ENCODE measurements at places on chromosomes 1 and 21.
A peak's percentile ranks its signal among the peaks of the same experiment; 100 is the strongest.

- no peak for DNase-seq
These were observed 2.7 kb downstream of the MAPKAPK2 start for GRCh38 chr1:206687251-206687914.

DNA sequence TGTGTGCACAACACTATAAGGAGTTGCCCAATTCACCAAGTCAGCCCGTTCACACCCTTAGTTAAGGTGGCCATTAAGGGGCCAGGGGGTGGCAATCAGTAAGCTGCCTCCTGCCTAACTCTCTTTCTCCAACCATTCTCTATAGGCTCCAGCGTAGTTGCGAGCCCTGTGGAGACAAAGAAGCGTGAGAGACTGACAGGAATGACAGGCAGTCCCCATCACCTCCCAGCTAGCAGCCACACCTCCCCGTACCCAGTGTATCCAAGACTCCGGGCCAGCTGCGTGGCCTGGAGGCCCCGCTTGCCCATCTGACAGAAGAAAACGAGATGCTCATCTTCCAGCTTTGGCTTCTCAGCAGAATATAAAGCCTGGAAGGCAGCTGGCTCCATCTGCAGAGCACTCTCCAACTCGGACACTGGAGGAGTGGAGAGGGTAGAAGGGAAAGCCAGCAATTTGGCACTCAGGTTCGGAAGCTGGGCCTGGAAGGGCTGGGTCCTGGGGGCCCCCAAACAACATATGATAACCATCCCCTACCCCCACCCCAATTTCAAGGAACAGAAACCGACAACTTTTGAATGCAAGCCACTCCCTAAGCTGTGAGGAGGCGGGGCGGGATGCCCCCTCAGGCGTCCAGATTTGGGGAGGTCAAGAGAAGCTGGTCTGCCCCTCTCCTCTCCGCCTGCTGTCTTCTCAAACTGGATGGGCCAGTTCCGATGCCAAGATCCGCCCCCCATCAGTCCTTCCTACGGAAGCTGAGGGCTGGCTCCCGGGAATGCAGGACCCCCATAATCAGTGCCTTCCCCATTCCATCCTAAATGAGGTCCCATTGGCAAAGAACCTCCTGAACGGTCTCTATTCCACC lies 872 bp downstream of the TSTD1 start:
- no peak for DNase-seq

DNA sequence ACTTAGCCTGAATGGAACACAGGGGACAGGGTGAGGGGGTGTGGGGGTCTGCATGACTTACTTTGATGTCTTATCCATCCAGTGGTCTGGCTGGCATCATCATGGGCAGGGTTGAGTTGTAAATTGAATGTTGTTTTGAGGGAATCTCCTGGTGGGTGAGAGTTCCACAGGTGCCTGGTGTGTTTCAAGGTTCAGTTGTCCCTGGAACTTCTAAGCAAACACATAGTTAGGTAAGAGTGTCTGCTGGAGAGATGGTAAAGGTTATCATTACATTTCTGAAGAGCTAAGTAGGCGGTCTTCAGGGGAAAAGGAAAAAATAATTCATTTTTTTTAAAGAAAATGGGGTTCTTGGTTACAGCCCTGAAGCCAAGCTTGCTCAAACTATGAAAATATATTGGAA lies 46.0 kb upstream of the SIPA1L2 start:
- no peak for DNase-seq

- no peak for DNase-seq
These were observed 8.4 kb upstream of the NPHP4 start for GRCh38 chr1:6000444-6001288.

GRCh38 chr1:159015440-159015909 lies 5.8 kb downstream of the IFI16 start:
- no peak for DNase-seq

- no peak for DNase-seq
These were observed 71.3 kb downstream of the PLPP3 start for GRCh38 chr1:56507925-56508522.

DNA sequence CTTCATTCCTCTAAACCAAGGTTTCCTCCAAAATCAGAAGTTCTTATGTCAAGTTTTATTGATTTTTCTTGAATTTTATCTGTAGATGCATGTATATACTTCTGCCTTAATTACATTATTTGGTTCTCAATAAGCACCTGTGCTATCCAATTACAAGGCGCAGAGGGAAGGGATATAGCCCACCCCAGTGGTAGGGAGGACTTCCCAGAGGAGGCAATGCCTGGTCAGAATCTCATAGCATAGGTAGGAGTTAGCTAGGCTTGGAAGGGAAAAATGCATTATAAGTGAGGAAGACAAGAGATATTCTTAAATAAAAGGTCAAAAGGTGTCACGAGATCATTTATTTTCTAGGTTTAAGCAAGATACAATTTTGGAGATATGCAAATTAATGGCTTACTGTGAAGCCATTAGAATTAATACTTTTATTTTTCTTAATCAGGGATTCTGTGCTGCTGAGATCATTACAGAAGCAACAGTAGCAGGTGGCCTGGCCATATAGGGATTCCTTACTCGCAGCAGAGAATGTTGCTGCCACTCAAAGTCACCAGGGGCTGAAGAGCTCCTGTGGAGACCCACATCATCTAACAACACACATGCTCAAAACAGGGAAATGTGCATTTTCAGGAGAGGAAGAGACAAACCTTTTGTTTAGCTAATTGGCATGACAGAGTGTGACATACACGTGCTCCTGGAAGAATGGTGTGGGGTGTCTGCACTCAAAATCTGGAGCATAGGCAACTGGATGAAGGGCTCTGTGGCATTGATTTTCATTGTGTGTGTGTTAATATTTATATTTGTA lies 178.3 kb downstream of the ATG4C start:
- DNase-seq: no peak

DNA sequence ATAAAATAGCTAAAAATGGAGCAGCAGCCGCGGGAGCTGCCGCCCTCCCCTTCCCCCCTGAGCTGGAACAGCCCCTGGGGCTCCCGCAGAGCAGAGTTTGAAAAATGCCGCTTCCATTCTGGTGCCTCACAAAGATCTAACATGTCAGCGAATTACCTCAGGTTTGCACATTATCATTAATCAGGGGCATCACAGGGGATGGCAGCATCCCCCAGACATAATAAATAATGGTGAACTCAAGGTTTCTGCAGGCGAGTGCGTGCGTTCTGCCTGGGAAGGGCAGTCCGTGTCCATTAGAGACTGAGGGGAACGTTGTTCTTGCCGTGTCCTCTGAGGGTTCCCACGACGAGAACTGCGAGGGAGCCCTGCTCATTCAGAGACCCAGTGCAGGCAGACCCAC lies 372.4 kb downstream of the DSCAM start:
- no peak for DNase-seq

- DNase-seq: no peak
These were observed 44.9 kb upstream of the EPHA8 start for GRCh38 chr1:22518379-22518778.

DNA sequence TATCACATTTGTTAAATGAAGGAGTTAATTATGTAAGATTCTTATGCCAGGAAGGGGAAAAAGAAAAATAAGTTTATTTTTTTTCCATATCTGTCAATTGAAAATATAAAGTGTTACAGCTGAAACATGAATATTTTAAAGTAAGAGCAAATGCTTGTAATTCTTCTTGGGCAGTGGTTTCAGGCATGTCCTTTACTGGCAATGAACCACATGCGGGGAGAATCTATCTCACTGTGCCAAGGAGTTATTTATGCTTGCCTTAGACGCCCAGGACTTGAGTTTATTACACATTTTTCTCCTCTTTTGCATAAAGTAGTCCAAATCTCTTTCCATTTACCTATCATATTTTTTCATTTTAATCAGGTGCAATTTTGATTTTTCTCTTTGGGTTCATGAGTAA lies 207.8 kb upstream of the NRIP1 start:
- DNase-seq: no peak

- peak; percentile 88 for DNase-seq
These were observed 113.4 kb downstream of the DISP1 start for GRCh38 chr1:222928212-222928611.

GRCh38 chr1:25526753-25527152 lies 16.7 kb upstream of the LDLRAP1 start:
- DNase-seq: no peak

DNA sequence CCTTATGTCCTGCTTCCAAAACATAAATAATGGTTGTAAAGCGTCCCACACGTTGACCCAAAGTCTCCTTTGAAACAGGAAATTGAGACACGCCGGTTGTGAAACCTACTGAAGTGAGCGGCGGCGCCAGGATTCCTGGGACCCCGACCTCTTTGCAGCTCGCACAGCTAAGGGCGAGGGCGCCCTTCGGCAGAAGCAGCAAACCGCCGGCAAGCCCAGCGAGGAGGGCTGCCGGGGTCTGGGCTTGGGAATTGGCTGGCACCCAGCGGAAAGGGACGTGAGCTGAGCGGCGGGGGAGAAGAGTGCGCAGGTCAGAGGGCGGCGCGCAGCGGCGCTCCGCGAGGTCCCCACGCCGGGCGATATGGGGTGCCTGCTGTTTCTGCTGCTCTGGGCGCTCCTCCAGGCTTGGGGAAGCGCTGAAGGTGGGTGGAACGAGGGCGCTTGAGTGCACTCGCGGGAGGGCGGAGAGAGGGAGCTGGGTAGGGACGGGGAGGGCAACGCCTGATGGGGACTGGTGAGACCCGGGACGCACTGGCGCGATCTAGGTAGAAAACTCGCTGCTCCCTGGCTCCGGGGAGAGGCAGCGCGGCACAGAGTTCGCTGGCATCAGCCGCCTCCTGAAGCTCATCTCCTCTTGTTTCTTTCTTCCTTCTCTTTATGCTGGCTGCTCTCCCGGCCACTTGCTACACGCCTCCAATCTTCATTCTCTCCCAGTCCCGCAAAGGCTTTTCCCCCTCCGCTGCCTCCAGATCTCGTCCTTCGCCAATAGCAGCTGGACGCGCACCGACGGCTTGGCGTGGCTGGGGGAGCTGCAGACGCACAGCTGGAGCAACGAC lies at the start of gene CD1D:
CD1D (plus strand) TSS at position 155 of the 836 bp plus-strand sequence; CDS start at position 362, 207 bp downstream.
- no peak for DNase-seq
